Glomerular endothelial cell (primary cell): ENCODE measurements at places on chromosomes 5 and 9. TPM values are rescaled to one million over a fixed set of nuclear protein-coding genes. Genes with fewer than 3 reads are reported as not detected.

Gene HRCT1
- total RNA-seq, result 0.47 and 0.63 TPM in 2 replicates

Gene MYOZ3
- total RNA-seq, result 0.53 and 0.93 TPM in 2 replicates

Gene STKLD1
- 0.06 and 0.34 TPM in 2 replicates for total RNA-seq

Gene PRUNE2
- total RNA-seq, result 7.1 and 9.6 TPM in 2 replicates

Gene SERF1A
- total RNA-seq, result 1.2 and 9.4 TPM in 2 replicates

Gene ZBTB43
- total RNA-seq, result 6.0 and 7.1 TPM in 2 replicates

Gene CTNNAL1
- 44.9 and 50.6 TPM in 2 replicates for total RNA-seq

Gene CNTNAP3
- total RNA-seq, result 10.9 and 23.2 TPM in 2 replicates

Gene TMEM38B
- total RNA-seq, result 8.8 and 8.9 TPM in 2 replicates

Gene CDC14B
- total RNA-seq, result 4.6 and 5.8 TPM in 2 replicates

Gene GIN1
- 2.6 and 2.7 TPM in 2 replicates for total RNA-seq

Gene TPRN
- total RNA-seq, result 10.0 and 10.8 TPM in 2 replicates

Gene TLE4
- total RNA-seq, result 45.1 and 45.7 TPM in 2 replicates

Gene STC2
- total RNA-seq, result 38.4 and 49.4 TPM in 2 replicates

Gene PRR16
- 1.2 and 1.6 TPM in 2 replicates for total RNA-seq

Gene ITGA1
- total RNA-seq, result 51.2 and 61.0 TPM in 2 replicates

Gene CDX1
- not detected in 2 replicates for total RNA-seq

Gene DOK3
- total RNA-seq, result 11.2 and 15.6 TPM in 2 replicates

Gene NPDC1
- 195 and 250 TPM in 2 replicates for total RNA-seq

Gene HRH2
- total RNA-seq, result 0.06 TPM in 1 of 2 replicates, not detected in the other

Gene CAST
- 190 and 199 TPM in 2 replicates for total RNA-seq

Gene CDKN2B
- 36.5 and 49.7 TPM in 2 replicates for total RNA-seq

Gene UBE2D2
- 107 and 110 TPM in 2 replicates for total RNA-seq

Gene TMEM215
- not detected in 2 replicates for total RNA-seq
